Effector memory CD4-positive, alpha-beta T cell (primary cell): ENCODE measurements at places on chromosomes 11 and 22.
A peak's percentile ranks its signal among the peaks of the same experiment; 100 is the strongest.

DNA sequence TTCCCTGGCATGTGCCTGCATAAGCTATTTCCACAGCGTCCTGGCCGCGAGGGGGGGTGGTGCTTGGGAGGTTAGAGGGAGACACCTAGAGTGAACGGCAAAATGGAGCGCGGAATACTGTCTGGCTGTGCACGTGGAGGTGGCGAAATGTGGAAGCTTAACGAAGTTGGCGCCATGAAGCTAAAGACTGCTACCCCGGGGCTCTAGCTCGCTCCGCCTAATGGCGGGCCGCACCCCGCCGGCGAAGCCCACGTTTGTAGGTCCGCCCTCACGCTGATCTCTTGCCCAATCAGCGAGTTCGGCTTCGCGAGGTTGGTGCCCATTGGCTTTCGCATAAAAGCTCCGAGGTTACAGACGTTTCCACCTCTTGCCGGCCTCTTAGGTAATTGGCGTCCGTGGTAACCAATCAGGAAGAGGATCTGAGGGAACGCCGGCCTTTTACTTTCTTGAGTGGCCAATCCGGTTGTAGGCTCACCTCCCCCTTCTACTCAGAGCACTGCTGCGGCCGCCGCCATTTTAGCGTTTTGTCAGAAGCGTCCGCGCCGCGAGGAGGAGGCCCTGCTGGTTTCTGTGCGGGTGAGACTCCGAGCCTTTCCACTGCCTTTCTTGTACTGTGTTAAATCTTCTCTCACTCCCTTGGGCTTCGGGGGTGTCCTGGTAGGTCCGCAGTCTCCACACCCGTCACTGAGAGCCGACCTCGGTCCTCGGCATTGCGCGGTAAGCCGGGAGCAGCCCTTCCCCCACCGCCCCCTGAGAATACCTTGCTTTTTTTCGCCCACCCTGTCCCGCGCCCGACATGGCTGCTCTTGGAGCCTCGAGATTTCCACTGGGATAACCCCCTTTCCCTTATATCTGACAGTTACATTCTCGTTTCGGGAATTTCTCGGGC lies at the start of gene RBM4:
Gene RBM4 (plus strand): TSS at position 527 of the 889 bp plus-strand sequence. CDS start 1,009 bp downstream, outside the sequence.
- peaks cover 42% of the 10 kb centered on the region for H3K4me1 ChIP-seq
- no peaks in the 10 kb centered on the region for H3K27me3 ChIP-seq
- DNase-seq = peak; percentile 96
- peaks cover 29% of the 10 kb centered on the region for H3K36me3 ChIP-seq
- peak within 1 kb of the TSS; percentile 84 for H3K4me3 ChIP-seq

DNA sequence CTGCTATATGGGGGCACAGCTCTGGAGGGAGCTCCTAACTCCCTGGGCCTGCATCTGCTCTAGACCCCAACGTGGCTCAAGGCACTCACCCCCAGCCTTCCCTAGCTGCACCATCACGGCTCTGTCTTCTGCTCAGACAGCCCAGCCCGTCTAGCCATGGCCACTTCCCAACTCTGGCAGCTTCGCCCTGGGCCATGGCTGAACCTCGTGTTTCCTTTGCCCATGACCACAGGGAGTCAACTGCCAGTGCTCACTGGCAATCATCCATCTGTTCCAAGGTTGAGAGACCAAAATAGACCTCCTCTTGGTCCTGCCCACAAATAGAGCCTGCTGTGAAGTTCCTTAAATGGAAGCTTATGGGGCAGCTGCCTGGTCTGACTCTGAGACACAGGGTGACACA lies 5.4 kb downstream of the LMO1 start:
- no peaks in the 10 kb centered on the region for H3K27me3 ChIP-seq
- peaks cover 3% of the 10 kb centered on the region for H3K4me1 ChIP-seq
- no peak overlapping the region for H3K27ac ChIP-seq
- DNase-seq = no peak
- no peak overlapping the region for H3K4me3 ChIP-seq

- no peaks in the 10 kb centered on the region for H3K36me3 ChIP-seq
- no peak for DNase-seq
- no peak overlapping the region for H3K27ac ChIP-seq
- no peaks in the 10 kb centered on the region for H3K4me1 ChIP-seq
Observed at GRCh38 chr11:85787809-85788760, 22.9 kb downstream of the SYTL2 start.

DNA sequence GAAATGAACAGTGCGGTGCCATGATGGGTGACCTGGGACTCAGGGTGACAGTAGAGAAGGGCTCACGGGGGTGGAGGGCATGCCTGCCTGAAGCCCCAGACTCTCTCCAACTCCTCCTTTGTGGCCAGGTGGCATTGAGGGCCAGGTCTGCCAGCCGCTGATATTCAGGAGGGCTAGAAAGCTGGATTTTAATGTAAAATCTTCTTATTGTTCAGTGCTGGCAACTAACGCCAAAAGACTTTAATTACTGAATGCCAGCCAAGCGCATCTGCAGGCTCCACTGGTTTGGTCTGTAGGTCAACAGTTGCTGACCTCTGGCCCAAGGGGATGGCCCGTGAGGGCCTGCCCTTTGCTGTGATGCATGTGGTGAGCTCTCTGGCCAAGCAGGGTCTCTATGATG lies 10.3 kb downstream of the MRGPRG start:
- H3K27me3 ChIP-seq = no peaks in the 10 kb centered on the region
- H3K4me3 ChIP-seq = no peak overlapping the region
- no peak overlapping the region for H3K27ac ChIP-seq
- DNase-seq = no peak
- H3K36me3 ChIP-seq = no peaks in the 10 kb centered on the region

DNA sequence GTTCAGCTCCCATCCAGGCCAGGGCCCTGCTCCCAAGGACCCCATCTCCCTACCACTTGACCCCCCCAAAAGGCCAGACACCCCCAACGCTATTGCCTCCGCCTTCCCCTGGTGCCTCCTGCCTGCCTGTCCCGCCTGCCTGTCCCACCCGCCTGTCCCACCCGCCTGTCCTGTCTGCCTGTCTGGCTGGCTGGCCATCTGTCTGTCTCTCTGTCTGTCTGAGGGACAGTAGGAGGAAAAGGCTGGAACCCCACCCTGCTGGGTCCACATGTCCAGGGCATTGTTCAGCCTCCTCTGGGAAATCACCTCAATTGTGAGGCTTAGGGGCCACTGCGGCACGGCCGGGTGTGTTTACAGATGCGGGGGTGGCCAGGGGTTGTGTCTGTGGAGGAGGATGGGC lies 25.3 kb upstream of the CBX7 start:
- H3K36me3 ChIP-seq = no peaks in the 10 kb centered on the region
- H3K4me3 ChIP-seq = no peak overlapping the region
- no peaks in the 10 kb centered on the region for H3K27me3 ChIP-seq
- H3K27ac ChIP-seq = no peak overlapping the region
